Colonic mucosa (tissue), 4 donors: ENCODE measurements at places on chromosomes 3 and 15.

GRCh38 chr3:132029182-132029902, 5.5 kb downstream of the CPNE4 start:
- peaks cover 17% of the 10 kb centered on the region for H3K27me3 ChIP-seq
- H3K27ac ChIP-seq, result no peak overlapping the region
- no peaks in the 10 kb centered on the region for H3K36me3 ChIP-seq
- no peak overlapping the region for H3K4me3 ChIP-seq
- DNase-seq, result peak; percentile 78

DNA sequence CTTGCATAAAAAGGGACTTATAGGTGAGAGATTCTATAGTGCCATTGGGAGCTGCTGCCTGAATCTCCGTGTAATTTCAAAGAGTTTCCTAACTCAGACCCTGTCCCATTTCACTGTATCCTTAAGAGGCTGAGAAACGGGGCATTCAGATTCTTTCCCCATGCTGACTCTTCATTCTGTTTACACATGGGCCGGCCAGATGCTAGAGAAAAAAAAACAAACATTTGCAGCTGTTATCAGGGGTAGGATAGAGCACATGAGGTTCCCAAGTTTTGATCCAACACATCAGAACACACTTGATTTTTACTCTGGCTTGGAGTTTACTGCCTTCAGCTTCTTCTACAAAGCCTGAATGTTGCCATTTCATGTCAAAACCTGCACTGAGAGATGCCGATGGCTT, 215.9 kb upstream of the TPRG1 start:
- H3K4me1 ChIP-seq, result no peaks in the 10 kb centered on the region
- no peaks in the 10 kb centered on the region for H3K36me3 ChIP-seq
- no peak overlapping the region for H3K27ac ChIP-seq
- H3K4me3 ChIP-seq, result no peak overlapping the region
- DNase-seq, result no peak

DNA sequence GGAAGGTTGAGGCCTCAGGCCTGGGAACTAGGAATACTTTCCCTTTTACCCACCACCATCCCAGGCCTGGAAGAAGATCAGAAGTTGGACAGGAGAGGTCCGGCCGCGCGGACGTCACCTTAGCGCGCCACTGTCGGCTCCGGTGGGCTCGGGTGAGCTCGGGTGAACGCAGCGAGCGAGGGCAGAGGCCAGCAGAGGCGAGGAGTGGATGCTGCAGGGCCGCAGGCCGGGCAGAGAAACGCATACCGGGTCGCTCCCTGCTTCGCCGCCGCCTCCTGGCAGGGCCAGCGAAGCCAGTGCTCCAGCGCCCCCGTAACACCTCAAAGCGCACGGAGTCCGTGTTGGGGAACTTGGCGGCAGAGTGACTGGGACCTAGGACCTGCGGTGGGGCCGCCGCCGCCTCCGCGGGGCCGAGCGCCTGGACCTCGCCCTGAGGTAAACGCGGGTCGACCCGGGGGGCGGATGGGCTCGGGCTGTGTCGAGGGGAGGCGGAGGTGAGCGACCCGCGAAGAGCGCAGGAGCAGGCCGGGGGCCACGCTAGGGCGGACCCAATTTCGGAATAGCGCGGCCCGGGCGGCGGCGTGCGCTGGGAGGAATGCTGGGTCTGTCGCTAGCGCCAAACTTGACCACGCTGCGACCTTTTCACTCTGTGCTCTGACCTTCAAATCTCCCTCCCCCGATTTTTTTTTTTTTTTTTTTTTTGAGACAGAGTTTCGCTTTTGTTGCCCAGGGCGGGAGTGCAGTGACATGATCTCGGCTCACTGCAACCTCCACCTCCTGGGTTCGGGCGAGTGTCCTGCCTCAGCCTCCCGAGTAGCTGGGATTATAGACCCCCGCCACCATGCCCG, 1.6 kb downstream of the CYP11A1 start:
- no peak overlapping the region for H3K27ac ChIP-seq
- peak overlapping the region; percentile 43 for H3K4me3 ChIP-seq
- H3K36me3 ChIP-seq, result no peaks in the 10 kb centered on the region
- no peaks in the 10 kb centered on the region for H3K4me1 ChIP-seq
- DNase-seq, result no peak
- H3K27me3 ChIP-seq, result peaks cover 25% of the 10 kb centered on the region

DNA sequence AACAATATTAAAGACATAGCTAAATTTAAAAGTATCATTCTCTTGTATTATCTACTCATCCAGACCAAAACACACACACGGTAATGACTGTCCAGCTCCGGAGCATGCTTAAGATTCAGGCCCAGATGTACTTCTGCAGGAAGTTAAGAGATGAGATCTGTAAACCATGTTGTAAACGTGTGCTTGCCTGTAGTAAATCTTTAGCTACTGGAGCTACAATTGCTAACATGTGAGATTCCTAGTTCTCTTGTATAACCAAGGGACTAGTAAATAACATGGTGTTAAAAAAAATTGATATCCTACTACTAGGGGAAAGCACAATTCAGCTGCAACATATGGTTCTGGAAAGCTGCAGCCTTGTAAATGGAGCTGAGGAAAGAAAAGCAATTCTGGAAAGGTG, 651.7 kb upstream of the CCDC54 start:
- no peak overlapping the region for H3K4me3 ChIP-seq
- H3K27me3 ChIP-seq, result no peaks in the 10 kb centered on the region
- H3K27ac ChIP-seq, result no peak overlapping the region
- H3K36me3 ChIP-seq, result no peaks in the 10 kb centered on the region
- H3K4me1 ChIP-seq, result no peaks in the 10 kb centered on the region
- no peak for DNase-seq

- H3K27me3 ChIP-seq, result no peaks in the 10 kb centered on the region
- no peaks in the 10 kb centered on the region for H3K4me1 ChIP-seq
- H3K36me3 ChIP-seq, result no peaks in the 10 kb centered on the region
- no peak overlapping the region for H3K27ac ChIP-seq
Observed at GRCh38 chr3:123286308-123287023, 84.7 kb downstream of the SEC22A start.

DNA sequence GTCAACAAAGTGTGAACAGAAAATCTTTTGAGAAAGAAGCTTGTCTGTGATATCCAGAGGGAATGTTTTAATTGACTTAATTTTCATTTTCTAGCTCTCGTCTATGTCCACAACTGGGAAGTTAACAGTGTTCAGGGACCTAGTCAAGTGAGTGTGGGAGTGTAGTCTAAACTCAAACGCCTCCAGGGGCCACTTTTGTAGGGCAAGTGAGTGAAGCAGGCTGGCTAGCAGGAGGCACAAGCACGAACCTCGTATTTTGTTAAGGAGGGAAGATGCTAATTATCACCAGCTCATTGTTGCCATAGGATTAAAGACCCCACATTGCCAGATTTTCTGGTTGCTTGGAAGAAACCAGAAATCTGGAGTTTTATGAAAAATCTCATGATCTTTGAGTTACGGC, 135.8 kb downstream of the CPNE4 start:
- no peak for DNase-seq
- no peak overlapping the region for H3K27ac ChIP-seq
- no peaks in the 10 kb centered on the region for H3K36me3 ChIP-seq
- H3K4me1 ChIP-seq, result no peaks in the 10 kb centered on the region

- no peak for DNase-seq
- peak overlapping the region; percentile 46 for H3K27ac ChIP-seq
- H3K36me3 ChIP-seq, result no peaks in the 10 kb centered on the region
- no peak overlapping the region for H3K4me3 ChIP-seq
- no peaks in the 10 kb centered on the region for H3K27me3 ChIP-seq
- H3K4me1 ChIP-seq, result peaks cover 49% of the 10 kb centered on the region
Observed at GRCh38 chr15:40105517-40106202, 3.0 kb downstream of the BMF start.

GRCh38 chr3:171327441-171328174, 132.6 kb downstream of the TNIK start:
- no peaks in the 10 kb centered on the region for H3K36me3 ChIP-seq
- no peak overlapping the region for H3K27ac ChIP-seq
- no peak overlapping the region for H3K4me3 ChIP-seq

DNA sequence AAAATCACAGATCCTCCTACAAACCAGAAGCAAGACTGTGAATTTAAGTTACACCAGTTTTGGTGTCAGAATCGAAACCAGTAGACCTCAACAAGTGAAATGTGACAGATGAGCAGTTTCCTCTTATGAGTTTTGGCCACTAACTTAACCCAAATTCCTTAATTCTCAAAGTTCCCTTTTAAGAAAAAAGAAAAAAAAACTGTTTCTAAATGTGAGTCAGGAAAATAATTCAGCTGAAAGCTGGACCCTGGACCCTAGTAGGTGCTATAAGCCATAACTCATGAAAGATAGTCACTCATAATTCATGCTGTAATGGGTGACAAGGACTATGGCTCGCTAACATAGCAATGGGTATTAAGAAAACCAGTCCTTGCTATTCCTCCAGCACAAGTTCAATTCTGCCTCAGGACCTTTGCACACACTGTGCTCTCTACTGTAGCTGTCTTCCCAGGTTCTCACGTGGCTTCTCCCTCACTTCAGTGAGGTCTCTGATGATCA, 9.0 kb upstream of the THRB start:
- no peaks in the 10 kb centered on the region for H3K36me3 ChIP-seq
- no peak for DNase-seq
- peaks cover 9% of the 10 kb centered on the region for H3K4me1 ChIP-seq
- H3K27me3 ChIP-seq, result no peaks in the 10 kb centered on the region
- H3K27ac ChIP-seq, result no peak overlapping the region

- no peak for DNase-seq
- no peak overlapping the region for H3K27ac ChIP-seq
- H3K27me3 ChIP-seq, result no peaks in the 10 kb centered on the region
- no peaks in the 10 kb centered on the region for H3K4me1 ChIP-seq
- no peaks in the 10 kb centered on the region for H3K36me3 ChIP-seq
Observed at GRCh38 chr3:114880078-114880477, 267.0 kb downstream of the ZBTB20 start.

- H3K4me3 ChIP-seq, result no peak overlapping the region
- H3K27ac ChIP-seq, result no peak overlapping the region
- no peaks in the 10 kb centered on the region for H3K36me3 ChIP-seq
- no peaks in the 10 kb centered on the region for H3K27me3 ChIP-seq
- no peaks in the 10 kb centered on the region for H3K4me1 ChIP-seq
Observed at GRCh38 chr3:65828706-65829105, 210.0 kb downstream of the MAGI1 start.

- H3K27ac ChIP-seq, result no peak overlapping the region
- H3K36me3 ChIP-seq, result no peaks in the 10 kb centered on the region
- H3K27me3 ChIP-seq, result no peaks in the 10 kb centered on the region
- no peak for DNase-seq
- H3K4me1 ChIP-seq, result no peaks in the 10 kb centered on the region
- H3K4me3 ChIP-seq, result no peak overlapping the region
Observed at GRCh38 chr15:54119051-54119450, 140.8 kb downstream of the UNC13C start.

DNA sequence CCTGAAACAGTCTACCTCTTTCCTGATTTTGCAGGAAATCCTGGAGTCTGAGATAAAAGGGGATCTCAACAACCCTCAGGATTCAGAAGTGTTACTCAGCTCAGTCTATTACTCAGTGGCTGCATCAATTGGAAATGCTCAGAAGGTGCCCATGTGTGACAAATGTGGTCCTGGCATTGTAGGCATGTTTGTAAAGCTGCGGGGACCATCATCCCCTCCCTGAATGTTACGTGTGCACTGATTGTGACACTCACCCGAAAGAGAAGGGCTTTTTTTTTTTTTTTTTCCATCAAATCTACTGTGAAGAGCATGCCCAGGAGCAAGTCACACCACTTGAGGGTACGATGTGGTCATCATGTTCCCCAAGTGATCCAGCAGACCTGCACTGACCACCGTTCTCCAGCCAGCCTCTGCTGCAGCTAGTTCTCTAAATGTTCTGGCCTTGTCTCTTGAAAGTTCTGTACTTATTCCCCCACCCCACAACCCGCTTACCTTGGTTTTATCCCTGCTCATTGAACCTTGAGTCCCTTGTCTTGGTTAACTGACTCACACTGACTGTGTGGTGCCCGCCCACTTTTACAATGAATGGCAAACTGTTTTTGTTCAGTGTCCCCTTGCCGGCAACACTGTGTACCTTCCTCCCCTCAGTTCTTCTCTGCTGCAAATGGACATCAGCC, 19.8 kb downstream of the ST3GAL6 start:
- H3K4me3 ChIP-seq, result no peak overlapping the region
- DNase-seq, result no peak
- H3K36me3 ChIP-seq, result no peaks in the 10 kb centered on the region
- no peak overlapping the region for H3K27ac ChIP-seq

DNA sequence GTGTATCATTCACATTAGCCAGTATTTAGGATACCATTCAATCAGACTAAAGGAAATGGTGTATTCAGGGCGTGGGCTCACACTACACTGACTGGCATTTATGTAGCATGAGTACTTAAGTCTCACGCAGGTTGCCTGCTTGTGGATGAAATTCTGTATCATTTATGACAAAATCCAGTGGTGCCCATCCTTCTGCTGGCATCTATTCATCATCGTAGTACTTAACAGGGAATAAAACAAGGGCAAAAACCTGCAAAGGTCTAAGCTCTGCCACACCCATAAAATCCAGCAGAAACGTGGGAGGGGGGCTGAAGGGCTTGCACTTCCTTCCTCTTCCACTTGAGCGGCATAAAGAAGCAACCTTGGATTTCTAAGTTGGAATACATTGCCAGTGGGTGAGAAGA, 2.7 kb downstream of the GAP43 start:
- H3K27ac ChIP-seq, result no peak overlapping the region
- no peak for DNase-seq
- H3K27me3 ChIP-seq, result no peaks in the 10 kb centered on the region
- no peaks in the 10 kb centered on the region for H3K36me3 ChIP-seq
- H3K4me1 ChIP-seq, result no peaks in the 10 kb centered on the region

- DNase-seq, result no peak
- no peak overlapping the region for H3K27ac ChIP-seq
- H3K4me1 ChIP-seq, result no peaks in the 10 kb centered on the region
- no peak overlapping the region for H3K4me3 ChIP-seq
Observed at GRCh38 chr3:16374047-16374934, 109.3 kb downstream of the OXNAD1 start.

GRCh38 chr15:67199881-67200763, 54.3 kb downstream of the AAGAB start:
- H3K27me3 ChIP-seq, result no peaks in the 10 kb centered on the region
- no peaks in the 10 kb centered on the region for H3K4me1 ChIP-seq
- no peaks in the 10 kb centered on the region for H3K36me3 ChIP-seq
- no peak overlapping the region for H3K27ac ChIP-seq

- no peak overlapping the region for H3K27ac ChIP-seq
- H3K27me3 ChIP-seq, result no peaks in the 10 kb centered on the region
- no peaks in the 10 kb centered on the region for H3K36me3 ChIP-seq
Observed at GRCh38 chr3:65328148-65328547, 640.3 kb upstream of the ADAMTS9 start.

- no peak overlapping the region for H3K27ac ChIP-seq
- peaks cover 7% of the 10 kb centered on the region for H3K4me1 ChIP-seq
- no peaks in the 10 kb centered on the region for H3K36me3 ChIP-seq
- peak overlapping the region; percentile 74 for H3K4me3 ChIP-seq
Observed at GRCh38 chr3:72848703-72849081, 447 bp upstream of the SHQ1 start.
